ENCODE measurements at places on chromosomes 13 and 19.

- DNase-seq: no peak
Measured at GRCh38 chr19:3740431-3740830, 21.1 kb downstream of the APBA3 start.

DNA sequence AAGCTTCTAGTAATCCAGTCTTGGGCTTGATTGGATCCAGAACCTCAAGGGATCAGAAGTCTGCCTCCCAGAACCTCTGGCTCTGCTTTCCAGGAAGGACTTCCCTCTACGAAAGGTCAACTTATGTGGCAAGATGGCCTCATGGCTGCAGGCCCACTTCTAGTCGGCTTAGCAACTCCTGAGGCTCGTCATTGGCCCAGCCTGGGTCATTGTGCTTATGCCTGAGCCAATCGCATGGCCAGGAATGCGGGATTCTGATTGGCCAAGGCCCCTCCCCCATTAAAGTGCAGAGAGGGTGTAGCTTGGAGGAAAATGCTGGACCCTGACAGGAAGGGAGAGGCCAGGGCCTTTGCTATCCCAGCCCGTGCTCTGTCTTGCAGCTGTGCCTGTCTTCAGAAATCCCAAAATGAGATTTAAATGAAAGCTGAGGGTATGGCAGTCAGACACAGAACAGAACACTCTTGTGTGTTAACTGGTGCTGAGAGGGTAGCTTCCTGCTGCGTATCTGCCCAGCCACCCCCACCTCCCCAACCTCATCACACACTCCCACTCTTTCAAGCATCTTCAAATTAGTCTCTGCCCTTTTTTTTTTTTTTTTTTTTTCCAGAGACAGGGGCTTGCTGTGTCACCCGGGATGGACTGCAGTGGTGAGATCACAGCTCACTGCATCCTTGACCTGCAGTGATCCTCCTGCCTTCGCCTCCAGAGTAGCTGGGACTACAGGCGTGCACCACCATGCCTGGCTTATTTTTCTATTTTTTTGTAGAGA is 5.5 kb upstream of the CCNE1 start:
- peak; percentile 18 for DNase-seq

DNA sequence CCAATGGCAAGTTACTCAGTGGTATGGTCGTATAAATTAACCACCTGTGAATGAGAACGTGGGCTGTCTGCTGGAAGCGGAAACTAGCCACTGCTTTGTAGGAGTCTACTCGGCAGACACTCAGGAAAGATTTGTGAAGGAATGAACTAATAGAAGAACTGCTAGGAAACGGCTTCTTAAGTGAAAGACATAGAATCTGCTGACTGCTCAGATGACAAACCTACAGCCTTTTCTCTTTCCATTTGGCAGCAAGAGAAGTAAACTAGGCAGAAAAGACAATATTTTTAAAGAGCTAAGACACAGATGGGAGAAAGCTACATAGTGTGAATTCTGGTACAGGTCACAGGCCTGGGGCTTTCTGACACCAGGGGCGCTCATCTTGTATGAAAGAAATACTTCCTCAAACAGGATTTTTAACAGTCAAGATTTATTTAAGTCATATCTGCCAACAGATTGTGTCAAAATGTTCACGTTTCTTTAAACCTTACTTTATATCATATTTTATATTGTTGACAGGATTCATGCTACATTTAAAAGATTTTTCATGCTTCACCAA is 78.4 kb downstream of the MIPEP start:
- no peak for DNase-seq

- no peak for DNase-seq
Measured at GRCh38 chr19:609004-609346, 19.3 kb downstream of the HCN2 start.

DNA sequence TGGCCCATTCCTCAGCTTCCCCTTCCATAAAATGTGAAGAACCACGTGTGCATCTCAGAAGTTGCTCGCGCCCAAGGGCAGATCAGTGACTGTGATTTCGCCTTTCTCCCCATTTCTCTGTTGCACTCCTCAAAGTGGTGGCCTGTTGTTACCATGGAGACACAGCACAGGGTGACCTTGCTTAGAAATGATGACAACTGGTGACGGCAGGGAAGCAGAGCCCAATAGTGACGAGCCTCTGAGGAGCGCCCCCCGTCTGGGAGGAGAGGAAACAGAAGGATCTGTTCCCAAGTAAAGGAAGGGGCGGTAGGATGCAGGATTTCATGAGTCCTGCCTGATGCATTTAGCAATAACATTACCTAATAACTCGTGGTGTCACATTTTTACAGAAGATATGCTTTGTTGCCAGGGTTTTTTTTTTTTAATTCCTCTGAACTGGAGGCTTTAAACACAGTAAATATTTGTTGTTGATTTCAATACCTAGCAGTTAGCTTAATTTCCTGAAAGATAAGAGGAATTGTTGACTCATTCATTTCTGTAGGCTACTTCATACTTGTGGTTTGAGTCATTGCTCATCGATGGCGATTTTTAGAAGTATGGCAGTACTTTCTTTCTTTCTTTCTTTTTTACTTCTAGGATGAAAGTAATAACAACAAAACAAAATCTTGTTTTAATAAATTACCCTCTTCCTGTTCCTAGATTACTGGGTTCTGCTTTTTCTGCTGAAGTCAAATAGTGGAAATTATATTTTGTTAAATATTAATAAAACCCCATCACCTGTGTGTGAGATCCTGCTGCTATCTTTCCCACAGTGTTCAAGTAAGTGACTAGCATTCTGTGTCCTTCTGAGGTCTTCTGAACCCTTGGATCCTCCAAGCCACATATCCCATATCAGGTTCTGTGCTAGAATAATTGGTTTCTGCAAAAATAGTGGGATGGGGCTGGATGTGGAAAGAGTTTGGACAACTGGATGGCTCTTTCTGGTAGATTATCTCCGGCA is 36.0 kb downstream of the MBNL2 start:
- peak; percentile 80 for DNase-seq

- DNase-seq: no peak
Measured at GRCh38 chr13:42283574-42283973, 11.6 kb downstream of the AKAP11 start.

DNA sequence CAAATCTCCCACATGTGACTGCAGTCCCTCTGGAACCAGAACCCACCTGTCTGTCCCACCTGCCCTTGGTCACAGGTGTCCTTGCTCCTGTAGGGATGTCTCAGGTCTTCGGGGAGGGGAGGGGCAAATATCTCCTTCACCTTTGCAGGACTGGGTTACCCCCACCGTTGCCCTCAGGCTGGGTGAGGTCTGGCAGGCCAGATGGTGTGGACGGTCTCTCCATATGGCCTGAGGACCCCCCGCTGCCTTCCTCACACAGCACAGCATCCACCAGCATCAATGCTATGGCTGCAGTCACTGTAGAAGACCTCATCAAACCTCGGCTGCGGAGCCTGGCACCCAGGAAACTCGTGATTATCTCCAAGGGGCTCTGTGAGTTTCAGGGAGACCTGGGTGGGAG is 10.0 kb downstream of the SLC5A5 start:
- no peak for DNase-seq

- DNase-seq: no peak
Measured at GRCh38 chr13:29065142-29065541, 245.0 kb downstream of the MTUS2 start.

DNA sequence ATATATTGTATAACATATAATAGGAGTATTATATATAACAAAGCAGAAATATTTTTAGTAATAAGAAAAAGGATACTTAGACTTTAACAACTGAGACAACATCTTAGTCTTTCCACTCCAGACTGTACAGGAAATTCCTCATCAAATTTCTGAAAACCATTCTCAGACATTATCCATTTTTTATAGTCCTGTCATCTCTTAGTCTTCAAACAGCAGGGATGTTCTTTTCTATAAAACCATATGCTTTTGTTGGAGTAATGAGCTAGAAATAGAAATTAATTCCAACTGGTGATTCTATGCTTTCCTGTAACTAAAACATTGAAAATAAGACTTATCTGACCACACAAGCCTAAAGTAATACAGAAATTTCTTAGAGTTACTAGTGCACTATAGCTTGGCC is 82.2 kb upstream of the CSNK1A1L start:
- DNase-seq: no peak

DNA sequence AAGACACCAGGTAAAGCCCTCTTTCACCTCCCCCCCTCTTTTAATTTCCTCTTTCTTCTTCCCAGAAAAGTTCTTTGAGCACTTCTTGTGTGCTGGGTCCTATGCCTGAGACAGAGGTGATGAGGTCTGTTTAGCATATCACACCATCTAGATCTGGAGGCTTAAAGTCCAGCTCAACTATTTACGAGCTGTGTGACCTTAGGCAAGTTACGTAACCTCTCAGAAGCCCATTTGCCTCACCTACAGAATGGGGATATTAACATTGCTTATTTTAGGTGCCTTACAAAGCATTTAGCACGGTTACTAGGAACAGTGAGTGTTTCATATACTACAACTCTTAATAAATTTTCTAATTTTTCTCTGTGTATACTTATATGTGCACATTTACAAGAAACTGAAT is 47.7 kb downstream of the ADGRE1 start:
- no peak for DNase-seq

- DNase-seq: peak; percentile 89
Measured at GRCh38 chr13:43269037-43269481, 245.7 kb downstream of the DNAJC15 start.

DNA sequence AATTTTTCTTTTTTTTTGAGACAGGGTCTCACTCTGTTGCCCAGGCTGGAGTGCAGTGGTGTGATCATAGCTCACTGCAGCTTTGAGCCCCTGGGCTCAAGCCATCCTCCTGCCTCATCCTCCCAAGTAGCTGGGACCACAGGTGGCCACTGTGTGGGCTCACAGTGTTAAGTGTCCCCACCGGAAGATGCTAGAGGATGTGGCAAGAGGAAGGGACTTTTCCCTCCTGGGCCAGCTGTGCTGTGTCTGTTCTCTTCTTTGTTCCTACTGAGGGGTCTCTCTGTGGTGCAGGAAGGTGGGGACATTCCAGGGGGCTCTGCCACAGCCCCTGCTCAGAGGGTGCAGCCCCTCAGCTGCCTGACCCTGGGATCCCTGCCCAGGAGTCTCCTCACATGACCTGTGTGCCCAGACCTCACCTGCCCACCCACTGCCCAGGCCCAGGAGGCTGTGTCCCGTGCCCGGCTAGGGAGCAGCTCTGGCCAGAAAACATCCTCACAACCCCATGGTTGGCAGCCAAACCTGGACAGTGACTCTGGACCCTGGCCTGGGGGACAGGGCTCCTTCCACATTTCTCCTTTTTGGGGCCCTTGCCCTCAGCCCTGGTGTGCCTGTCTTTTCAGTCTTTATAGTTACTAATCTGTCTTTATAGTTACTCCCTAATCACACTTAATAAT is 14.4 kb upstream of the ANKRD10 start:
- no peak for DNase-seq

GRCh38 chr13:70505809-70506208 is 397.6 kb upstream of the KLHL1 start:
- DNase-seq: no peak

DNA sequence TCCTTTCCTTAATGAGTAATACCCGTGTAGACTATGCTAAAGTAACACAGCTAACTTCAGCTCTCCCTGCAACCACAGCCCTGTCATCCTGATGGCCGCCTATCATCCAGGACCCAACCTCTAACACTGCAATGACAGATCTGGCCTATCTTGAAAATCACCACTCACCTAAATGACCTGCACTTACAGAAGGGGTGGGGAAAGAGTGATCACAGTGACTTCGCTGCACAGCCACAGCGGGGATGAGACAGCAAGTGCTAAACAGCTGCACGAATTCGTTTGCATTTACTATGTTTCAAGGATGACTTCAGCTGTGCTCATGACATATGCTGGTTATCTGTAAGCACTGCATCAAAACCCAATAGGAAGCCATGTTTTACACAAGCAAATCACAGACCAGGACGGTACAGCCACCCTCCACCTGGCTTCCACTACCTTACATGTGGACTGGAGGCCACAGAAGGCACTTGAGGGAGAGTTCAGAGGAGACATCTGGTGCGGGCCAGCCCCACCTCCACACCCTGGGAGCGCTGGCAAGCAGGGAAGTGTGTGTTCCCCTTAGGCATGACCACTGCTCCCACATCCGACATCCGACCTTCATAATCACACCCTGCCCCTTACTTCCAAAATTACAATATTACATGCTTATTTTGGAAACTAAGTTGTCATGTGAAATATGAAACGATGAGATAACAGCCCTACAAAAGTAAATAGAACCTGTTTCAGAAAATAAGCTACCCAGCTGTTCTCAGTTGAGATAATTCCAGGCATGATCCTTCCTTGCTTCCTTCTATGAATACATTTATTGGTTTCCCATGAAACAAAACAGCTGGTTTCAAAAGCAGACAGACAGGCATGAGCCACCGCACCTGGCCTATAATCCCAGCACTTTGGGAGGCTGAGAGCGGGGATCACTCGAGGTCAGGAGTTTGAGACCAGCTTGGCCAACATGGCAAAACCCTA is 95.7 kb downstream of the STK24 start:
- peak; percentile 75 for DNase-seq

- DNase-seq: no peak
Measured at GRCh38 chr19:3133793-3134116, 2.1 kb upstream of the GNA15 start.

DNA sequence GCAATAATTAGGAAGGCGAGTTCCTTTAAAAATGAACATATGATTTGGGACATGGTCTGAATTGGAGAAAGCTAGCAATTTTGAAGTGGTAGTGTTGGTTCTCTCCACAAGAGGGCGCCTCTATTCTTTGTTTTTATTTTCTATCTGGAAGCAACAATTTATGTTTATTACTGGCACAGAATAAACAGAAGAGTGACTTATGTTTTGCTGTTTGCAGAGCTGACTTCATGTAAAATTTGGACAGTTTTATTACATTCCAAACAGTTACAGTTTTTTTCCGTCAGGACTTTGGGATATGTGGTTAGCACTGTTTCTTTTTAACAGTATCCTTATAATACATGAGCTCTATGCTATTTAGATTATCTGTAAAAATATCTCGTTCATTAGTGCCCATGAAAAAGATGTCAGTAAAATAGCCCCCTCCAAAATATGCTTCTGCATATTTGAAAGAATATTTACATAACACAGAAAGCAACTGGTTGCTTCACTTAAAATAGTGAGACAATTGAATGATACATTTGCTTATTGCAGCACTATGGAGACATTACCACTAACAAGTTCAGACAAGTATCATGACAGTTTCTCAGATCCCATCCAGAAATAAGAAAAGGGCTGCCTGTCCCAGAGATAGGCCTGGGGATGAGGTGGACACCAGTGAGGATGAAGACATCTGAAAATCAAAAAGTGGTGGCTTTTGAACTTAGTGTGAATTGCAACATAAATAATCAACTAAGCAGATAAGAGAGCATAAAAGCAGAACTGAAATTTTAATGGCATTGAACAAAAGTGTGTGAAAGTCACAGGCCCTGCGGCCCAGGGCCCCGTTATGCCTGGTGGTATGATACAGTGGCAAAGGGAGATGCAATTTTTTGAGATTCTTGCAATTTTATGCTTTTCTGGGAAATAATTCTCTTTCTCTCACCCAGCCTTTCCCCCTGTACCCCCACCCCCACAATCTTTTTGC is 32.3 kb upstream of the FGF9 start:
- peak; percentile 8 for DNase-seq
